Activated T-helper 2 cell treated with anti-CD3 and anti-CD28 coated beads, Interferon-gamma antibody, Interleukin-2, Interleukin-4, amounts not matched to agents 10 μg/mL and 5 μg/mL and 100 μg/mL, durations not matched to agents 14 hours and 24 hours and 36 hours (primary cell): ENCODE measurements at places on chromosomes 12 and 14. TPM values are rescaled to one million over a fixed set of nuclear protein-coding genes. Genes with fewer than 3 reads are reported as not detected.

Gene CLEC4A
- 0.94 TPM in 1 of 2 replicates, not detected in the other for total RNA-seq

Gene RD3L
- not detected in 2 replicates for total RNA-seq

Gene GARIN6
- not detected in 2 replicates for total RNA-seq

Gene CD69
- 70.9 and 72.2 TPM in 2 replicates for total RNA-seq

Gene HOXC4
- 0.14 and 0.21 TPM in 2 replicates for total RNA-seq

Gene DEPDC4
- total RNA-seq, result 1.7 and 1.8 TPM in 2 replicates

Gene CPSF6
- total RNA-seq, result 107 and 119 TPM in 2 replicates

Gene AEBP2
- 64.3 and 67.6 TPM in 2 replicates for total RNA-seq

Gene CYP27B1
- 11.3 and 13.0 TPM in 2 replicates for total RNA-seq

DNA sequence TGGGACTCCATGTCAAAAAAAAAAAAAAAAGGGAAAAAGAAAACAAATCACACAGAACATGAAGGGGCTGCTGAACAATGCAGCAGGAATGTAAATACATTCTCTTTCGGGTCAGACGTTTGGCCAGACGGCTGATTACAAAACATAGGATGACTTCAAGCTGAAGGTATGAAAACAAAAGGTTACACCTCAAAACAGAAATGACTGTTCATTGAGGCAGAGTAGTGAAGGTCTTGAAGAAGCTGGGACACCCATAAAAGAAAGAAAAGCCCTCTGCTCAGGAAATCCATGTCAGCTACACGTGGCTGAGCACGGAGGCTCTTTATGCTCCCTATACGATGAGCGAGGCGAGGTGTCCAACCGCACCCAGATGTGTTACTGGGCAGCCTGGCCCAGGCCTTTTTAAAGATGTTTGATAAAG is 37.7 kb downstream of the FGD4 start:
- no peak overlapping the region for H3K27ac ChIP-seq
- H3K4me1 ChIP-seq, result no peaks in the 10 kb centered on the region
- no peak overlapping the region for H3K4me3 ChIP-seq
- no peaks in the 10 kb centered on the region for H3K36me3 ChIP-seq

DNA sequence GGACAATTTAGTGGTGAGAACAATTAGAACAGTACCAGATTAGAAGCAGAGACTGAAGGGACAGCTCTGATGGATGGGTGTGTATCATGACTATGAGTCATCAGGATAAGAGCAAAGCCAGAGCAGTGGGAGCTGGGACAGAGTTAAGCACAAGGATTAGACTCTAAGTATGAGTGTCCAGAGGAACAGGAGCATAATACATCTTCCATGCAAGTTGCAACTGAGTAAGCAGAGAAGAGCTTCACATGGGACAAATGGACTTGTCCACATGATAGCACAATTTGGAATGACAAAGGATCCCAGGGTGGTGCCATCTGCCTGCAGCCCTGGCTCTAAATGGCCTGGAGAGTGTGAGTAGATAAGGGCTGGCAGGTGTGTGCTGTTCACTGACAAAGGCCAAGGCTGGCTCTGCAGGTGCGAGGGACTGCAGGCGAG is 226.4 kb upstream of the CAND1 start:
- H3K27me3 ChIP-seq, result peaks cover 8% of the 10 kb centered on the region
- H3K36me3 ChIP-seq, result no peaks in the 10 kb centered on the region
- H3K27ac ChIP-seq, result no peak overlapping the region
- H3K4me3 ChIP-seq, result no peak overlapping the region

DNA sequence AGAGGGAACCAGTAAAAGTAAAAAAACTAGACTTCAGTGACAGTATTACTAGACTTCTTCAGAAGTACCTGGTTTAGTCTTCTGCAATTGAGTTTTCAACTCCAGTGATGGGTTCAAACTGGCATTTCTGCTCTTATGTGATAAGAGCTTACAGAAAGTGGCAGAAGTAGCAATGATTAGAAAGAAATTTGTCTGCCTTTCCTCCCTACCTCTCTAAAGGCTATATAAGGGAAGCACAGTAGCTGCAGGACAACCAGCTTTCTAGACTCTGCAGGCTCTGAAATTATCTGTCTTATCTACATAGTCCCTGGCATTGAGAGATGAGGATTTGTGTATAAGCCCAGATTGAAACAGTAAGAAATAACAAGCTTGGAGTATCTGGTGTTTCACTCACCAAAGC is 107.5 kb downstream of the DAAM1 start:
- no peak overlapping the region for H3K4me3 ChIP-seq
- H3K4me1 ChIP-seq, result peaks cover 41% of the 10 kb centered on the region
- peaks cover 1% of the 10 kb centered on the region for H3K27me3 ChIP-seq

DNA sequence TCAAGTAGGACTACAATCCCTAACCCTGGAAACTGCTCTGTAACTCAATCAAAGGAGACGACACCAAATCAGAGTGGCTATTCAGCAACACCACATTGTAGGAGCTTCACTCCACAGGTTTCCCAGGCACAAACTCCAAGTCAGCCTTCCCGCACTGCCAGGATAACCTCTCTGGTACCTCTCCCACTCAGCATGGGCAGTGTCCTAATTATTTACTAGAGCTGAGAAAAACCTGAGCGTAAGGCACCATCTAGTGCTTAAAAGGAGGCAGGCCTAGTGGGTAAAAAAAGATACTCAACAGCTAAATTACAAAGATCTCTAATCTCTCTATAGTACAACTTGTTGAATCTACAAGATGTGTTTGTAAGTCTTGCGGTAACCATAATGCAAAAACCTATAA is 36.1 kb downstream of the PARP11 start:
- no peaks in the 10 kb centered on the region for H3K27me3 ChIP-seq
- no peak overlapping the region for H3K4me3 ChIP-seq
- H3K4me1 ChIP-seq, result peaks cover 25% of the 10 kb centered on the region
- no peak for DNase-seq

DNA sequence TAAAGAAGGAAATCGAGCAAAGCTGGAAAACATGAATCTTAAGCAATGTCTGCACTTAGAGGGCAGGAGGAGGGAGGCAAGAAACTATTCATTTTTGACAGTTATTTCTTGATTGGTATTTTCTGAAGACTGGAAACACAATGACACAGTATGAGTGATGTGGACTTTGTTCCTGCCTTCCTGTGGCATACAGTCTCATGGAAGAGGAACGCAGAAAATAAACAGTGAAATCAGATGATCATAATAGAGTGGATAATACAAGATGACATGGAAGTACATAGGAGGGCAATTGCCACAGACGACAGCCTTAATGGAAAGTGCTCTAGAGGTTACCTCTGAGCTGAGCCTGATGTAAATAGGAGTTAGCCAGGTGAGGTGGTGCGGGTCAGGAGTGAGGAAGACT is 140.4 kb upstream of the MAX start:
- H3K4me1 ChIP-seq, result peaks cover 7% of the 10 kb centered on the region
- no peaks in the 10 kb centered on the region for H3K36me3 ChIP-seq
- no peak overlapping the region for H3K27ac ChIP-seq
- H3K4me3 ChIP-seq, result no peak overlapping the region
- H3K27me3 ChIP-seq, result no peaks in the 10 kb centered on the region

DNA sequence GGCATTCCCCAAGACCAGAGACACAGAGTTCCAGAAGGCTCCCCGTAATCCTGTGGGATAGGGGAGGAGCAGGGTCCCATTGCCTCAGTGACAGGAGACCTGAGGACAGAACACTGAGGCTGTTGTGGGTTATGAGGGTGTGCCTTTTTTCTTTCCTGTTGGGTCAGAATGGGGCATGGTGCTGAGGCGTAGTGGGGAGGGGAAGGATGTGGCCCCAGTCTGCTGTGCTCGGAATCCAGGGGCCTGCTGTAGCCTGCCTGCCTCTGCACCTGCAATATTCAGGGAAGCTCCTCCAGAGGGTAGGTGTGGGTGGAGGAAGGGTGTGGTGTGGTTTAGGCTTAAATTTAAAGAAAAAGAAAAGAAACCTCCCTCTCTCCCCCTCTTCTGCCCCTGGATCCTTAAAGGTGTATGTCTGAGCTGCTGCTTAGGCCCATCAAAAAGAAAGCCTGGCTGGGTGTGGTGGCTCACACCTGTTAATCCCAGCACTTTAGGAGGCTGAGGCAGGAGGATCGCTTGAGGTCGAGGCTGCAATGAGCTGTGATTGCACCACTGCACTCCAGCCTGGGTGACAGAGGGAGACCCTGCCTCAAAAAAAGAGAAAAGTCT is 18.7 kb downstream of the PLEKHG3 start:
- H3K4me1 ChIP-seq, result peaks cover 38% of the 10 kb centered on the region
- peaks cover 4% of the 10 kb centered on the region for H3K27me3 ChIP-seq
- peak; percentile 22 for DNase-seq
- H3K4me3 ChIP-seq, result no peak overlapping the region
- H3K27ac ChIP-seq, result no peak overlapping the region

- H3K27ac ChIP-seq, result no peak overlapping the region
- no peak overlapping the region for H3K4me3 ChIP-seq
- no peaks in the 10 kb centered on the region for H3K4me1 ChIP-seq
- H3K27me3 ChIP-seq, result no peaks in the 10 kb centered on the region
- no peaks in the 10 kb centered on the region for H3K36me3 ChIP-seq
These were observed 546.7 kb downstream of the SNAPC1 start for GRCh38 chr14:62308891-62309290.

- no peak overlapping the region for H3K27ac ChIP-seq
- H3K4me3 ChIP-seq, result no peak overlapping the region
- no peaks in the 10 kb centered on the region for H3K36me3 ChIP-seq
- H3K4me1 ChIP-seq, result no peaks in the 10 kb centered on the region
- peaks cover 5% of the 10 kb centered on the region for H3K27me3 ChIP-seq
- DNase-seq, result no peak
These were observed 43.0 kb downstream of the PPP4R4 start for GRCh38 chr14:94217116-94217515.

- DNase-seq, result no peak
- H3K27ac ChIP-seq, result no peak overlapping the region
- H3K36me3 ChIP-seq, result no peaks in the 10 kb centered on the region
These were observed 25.3 kb downstream of the AK7 start for GRCh38 chr14:96417254-96417653.
